Stimulated activated CD8-positive, alpha-beta memory T cell treated with anti-CD3 and anti-CD28 coated beads, Interleukin-4, amount 100 ng/mL, for 4 hours (primary cell): ENCODE measurements at places on chromosomes 16 and 17.

DNA sequence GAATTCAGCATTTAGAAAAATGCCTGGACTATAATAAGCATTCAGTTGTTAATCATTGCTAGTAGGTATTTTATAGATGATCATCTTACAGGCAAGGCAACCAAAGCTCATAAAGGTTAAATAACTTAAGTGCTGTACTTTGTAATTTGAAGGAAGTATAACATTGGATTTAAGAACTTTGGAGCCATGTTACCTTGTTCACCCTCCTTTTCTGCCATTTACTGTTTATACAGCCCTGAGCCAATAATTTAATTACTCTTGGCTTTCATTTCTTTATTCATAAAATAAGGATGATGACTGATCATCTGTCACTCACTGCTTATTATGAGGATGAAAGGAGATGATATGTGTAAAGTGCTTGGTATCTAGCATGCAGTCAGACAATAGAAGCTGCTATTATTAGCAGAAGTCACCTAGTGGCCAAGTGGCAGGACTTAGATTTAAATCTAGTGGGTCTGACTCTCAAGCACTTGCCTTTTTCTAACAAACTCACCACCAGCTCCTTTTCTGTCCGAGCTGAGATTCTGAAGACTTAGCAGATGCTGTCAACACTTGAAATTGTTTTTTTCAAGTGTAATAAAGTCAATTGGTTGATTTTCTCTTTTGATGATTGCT is 18.3 kb upstream of the DDX52 start:
- DNase-seq, result no peak

- no peak for DNase-seq
These were observed 5.2 kb downstream of the IL17C start for GRCh38 chr16:88643644-88643932.

DNA sequence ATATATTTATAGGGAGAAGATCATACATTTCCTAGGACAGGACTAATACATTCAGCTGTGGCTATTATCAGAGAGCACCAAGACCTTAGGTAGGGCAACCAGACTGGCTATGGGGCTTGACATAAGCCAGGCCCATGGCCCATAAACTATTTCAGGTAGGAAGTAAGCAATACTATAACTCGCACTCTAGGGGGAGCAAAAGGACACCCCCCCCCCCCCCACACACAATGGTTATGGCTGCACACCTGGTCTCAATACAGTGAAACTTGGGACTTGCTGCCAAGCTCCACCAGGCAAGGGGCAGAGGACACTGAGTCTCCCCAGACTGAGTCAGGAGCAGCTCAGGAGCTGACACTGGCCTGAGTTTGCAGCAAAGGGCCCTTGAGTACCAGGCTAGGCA is 348.9 kb upstream of the ASIC2 start:
- DNase-seq, result no peak

DNA sequence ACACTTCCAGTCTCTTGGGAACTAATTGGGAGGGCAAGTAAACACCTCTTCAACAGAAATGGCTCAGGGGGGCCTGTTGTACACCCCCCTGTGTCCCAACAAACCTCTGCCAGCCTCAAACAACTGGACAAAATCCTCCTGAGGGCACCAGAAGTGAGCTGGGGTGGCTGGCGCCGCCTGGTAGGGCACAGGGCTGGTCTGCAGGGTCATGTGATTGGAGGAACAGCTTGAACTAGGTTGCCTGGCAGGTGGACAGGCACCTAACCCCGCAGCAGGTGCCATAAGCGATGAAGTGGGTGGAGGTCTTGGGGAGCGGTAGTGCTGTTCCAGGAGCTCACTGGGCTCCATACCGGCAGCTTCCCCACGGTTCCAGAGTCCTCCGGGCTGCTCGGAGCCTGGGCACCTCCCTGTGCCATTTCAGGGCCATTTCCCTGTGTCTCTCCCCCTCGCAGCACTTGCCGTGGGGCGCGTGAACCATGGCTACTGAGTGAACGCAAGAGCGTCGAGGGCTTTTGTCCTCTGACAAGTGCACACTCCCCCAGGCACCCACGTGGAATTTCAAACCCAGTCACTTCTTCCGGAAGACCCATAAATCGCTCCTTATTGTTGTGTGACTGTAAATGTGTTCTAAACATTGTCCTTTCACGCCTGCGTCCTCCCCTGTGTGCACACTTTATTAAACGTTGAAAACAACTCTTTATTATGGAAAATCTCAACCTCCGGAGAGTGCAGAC is 101.5 kb downstream of the SEC14L1 start:
- DNase-seq, result no peak

GRCh38 chr17:27868565-27868964 is 24.6 kb downstream of the LYRM9 start:
- DNase-seq, result no peak

DNA sequence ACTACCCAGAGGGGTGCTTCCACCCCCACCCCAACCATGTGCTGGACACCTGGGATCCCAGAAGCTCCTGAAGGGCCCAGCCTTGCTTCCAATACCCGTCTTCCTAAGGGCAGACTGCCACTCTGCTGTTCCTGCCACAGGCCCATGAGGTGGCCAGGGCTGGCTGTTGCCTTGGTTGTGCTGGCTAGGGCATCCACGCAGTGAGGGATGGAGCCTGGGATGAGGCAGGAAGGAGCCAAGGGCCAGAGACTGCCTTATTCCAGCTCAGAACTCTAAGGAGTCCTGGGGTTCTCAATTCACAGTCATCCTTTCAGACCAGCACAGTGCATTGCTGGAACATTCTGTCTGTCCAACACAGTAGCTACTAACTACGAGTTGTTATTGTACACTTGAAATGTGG is 37.8 kb downstream of the BCO1 start:
- no peak for DNase-seq

DNA sequence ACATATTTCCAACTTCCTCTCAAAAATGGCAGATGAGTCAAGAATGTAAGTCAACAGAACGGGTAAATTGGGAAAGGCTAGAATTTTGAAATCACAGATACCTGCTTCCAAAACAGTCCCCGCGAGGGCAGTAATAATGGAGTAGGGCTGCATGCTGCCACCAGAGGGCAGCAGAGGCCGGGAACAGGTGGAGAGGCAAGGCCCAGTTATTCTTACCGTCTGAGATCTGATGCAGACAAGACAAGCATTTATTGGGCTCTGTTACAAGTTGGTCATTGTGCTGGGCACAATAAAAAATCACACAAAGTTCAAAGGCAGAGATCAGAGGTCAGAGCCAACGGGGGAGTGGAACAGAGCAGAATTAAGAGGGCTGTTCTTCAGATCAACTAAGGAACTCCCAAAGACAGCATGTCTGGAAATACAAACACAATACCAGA is 8.8 kb upstream of the MLKL start:
- peak; percentile 57 for DNase-seq

GRCh38 chr17:64103391-64104364 is 26.3 kb downstream of the ERN1 start:
- no peak for DNase-seq

GRCh38 chr16:25855818-25856217 is 164.1 kb downstream of the HS3ST4 start:
- DNase-seq, result no peak

GRCh38 chr16:10620120-10620519 is 39.7 kb upstream of the EMP2 start:
- no peak for DNase-seq

DNA sequence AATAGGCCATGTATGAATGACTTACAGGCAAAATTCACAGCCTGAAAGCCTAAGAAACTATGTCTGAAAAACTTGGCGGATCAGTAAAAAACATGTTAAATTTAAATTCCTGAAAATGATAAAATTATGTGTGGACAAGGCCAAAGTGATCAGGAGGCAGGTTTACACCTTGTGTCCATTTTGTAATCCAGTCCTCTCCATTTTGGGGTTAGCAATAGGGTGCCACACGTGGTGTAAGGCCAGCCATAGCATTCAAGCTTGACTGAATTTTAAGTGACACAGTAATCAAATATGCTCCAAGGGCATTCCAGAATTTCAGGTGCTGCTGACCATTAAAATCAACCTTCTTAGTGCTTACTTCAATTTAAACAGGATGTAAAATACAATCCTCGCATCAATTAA is 2.7 kb downstream of the RNF43 start:
- DNase-seq, result no peak

DNA sequence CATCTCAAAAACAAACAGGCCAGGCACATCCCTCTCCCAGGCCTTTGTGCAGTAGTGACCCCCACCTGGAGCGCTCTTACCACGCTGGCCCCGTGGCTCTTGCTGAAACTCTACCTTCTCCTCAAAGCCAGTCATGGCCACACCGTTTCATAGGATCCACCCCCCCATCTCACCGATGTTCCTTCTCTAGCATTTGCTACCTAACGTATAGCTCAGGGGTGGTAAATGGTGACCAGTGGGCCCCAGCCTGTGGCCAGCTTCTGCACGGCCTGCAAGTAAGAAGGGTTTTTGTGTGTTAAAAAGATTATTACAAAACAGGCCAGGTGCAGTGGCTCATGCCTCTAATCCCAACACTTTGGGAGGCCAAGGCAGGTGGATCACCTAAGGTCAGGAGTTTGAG is 43.8 kb downstream of the RMI2 start:
- DNase-seq, result no peak

DNA sequence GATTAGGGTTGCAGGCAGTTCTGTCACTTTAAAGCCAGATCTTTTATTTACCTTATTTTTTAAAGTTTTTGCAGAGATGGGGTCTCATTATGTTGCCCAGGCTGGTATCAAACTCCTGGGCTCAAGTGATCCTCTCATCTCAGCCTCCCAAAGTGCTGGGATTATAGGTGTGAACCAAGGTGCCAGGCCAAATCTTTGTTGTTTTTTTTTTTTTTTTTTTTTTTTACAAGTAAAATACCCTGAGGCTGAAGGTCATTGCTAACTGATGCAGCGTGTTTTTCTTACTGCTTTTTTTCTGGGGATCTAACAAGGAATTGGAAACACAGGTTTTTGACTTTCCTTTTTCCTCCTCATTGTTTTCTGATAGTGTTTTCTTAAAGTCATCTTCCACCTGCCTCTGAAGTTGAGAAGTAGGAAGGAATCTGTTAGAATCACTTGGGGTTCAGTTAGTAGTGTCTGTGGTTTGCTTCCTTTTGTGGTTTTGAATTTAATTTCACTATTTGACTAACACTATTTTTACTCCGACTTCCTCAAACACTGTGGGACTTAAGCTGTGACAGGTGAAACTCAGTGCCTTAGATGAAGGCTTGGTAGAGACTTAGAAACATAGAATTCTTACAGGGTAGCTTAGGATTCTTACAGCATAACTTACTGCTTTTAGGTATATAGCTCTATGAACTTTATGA is 22.2 kb downstream of the CLTC start:
- DNase-seq, result no peak

DNA sequence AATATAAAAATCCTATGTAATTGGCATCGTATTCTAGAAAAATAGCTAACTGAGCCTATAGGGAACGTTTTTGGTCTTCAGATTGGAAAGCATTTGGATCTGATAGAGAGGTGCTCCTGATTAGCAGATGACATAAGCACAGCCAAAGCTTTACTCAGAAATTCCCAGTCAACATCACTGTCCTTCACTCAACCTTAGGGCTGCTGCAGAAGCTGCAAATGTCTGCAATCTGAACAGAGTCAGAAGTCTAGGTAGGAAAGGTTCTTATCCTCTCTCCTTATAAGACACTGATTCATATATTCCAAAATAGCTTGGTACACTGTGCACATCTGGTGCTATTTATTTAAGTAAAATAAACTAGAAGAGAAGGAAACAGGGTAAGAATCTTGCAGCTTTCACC is 19.2 kb downstream of the STRADA start:
- no peak for DNase-seq

GRCh38 chr17:60164164-60164563 is 14.4 kb downstream of the CA4 start:
- no peak for DNase-seq

DNA sequence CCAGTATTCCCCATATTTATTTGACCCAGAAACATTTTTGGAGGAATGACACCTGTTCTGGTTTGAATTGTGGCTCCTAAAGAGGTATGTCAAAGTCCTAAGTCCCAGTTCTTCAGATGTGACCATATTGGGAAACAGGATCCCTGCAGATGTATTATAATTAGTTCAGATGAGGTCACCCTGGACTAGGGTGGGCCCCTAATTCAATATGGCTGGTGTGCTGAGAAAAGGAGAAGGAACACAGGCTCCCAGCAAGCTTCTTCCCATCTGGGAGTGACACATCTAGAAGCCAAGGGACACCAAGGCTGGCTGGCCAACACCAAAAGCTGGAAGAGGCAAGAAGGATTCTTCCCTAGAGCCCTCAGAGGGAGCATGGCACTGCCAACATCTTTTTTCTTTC is 3.8 kb upstream of the GCSH start:
- no peak for DNase-seq

DNA sequence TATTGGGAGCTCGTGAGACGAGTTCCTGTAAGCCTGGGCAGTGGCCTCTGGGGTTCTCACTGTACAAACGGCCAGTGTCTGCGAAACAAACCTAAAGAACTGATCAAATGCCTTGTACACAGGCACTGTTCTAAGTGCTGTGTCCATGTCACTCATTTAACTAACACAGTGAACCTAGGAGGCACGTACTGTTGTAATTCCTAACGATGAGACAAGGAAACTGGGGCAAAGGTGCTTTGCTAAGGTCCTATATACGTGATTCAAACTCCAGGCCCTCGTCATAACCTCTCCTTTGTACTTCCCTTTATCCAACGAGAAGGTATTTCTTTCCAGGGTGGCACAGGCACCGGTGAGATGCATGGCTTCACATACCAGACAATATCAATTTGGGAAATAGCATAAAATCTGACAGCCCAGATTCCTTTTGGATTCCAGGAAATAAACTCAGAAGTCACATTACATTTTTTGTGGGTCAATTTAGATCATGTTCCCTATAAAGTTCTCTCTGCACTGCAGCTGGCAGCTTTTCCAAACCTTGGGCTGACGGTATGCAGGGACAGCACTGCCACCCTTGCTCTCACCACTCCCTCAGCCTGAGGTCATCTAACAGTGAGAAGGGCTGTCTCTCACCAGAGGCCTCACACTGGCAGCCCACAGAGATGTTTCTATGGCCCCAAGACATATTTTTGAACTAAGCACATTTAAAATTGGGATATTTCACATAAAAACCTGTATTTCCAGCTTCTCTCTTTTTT is 18.3 kb downstream of the GLYR1 start:
- no peak for DNase-seq

DNA sequence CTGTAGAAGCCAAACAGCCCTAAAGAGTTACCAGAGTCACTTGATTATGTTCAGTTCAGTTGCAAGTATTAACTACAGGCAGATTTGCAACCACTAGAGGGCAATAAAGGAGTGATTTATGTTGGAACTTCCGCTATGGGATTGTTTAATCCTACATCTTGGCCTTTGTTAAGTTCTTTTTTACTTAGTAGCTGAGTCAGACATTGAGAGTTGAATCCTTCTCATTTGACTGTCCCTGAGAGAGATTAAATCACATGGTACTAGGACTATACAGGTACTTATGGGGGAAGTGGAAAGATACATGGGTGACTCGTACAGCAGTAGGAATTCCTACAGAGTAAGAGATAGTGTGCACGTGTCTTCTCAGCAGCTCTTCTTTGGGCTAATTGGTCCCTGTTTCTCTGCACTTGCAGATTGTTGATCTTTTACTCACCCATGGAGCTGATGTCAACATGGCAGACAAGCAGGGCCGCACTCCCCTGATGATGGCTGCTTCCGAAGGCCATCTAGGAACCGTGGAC is 40.3 kb downstream of the CYB561 start:
- no peak for DNase-seq

- no peak for DNase-seq
These were observed 50.9 kb downstream of the MRC2 start for GRCh38 chr17:62678214-62678919.

GRCh38 chr17:3927628-3928340 is 11.5 kb upstream of the P2RX1 start:
- DNase-seq, result no peak

GRCh38 chr17:40873801-40874200 is 6.8 kb upstream of the KRT12 start:
- DNase-seq, result no peak
